ENCODE measurements at places on chromosomes 7 and 10.

DNA sequence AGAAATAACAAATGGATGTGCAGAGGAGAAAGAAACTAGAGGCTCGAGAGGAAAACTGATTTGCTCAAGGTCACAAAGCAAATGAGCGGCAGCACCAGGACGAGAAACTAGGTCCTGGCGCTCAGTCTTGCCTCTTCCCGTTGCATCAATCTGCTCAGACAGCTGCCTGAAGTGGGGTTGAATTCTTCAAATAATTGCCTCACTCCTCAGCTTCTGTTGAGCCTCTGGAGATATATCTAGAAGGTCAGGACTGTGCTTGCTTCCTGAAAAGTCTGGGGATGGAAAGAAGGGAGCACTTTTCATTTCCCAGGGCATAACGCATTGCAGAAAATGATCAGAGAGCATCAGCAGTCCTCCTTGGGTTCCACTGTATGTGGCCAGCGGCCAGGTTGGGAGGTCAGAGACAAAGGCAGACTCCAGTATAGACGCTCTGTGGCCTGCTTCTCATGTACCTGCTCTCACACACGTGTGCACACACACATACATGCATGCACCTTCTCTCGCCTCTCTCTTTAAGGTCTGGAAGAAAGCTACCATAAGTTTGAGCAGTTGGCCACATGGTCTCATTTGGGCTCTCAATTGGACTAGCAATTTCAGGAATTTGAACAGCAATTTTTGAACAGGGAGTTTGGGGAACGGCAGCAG is 83.7 kb upstream of the DUSP5 start:
- no peak for DNase-seq

DNA sequence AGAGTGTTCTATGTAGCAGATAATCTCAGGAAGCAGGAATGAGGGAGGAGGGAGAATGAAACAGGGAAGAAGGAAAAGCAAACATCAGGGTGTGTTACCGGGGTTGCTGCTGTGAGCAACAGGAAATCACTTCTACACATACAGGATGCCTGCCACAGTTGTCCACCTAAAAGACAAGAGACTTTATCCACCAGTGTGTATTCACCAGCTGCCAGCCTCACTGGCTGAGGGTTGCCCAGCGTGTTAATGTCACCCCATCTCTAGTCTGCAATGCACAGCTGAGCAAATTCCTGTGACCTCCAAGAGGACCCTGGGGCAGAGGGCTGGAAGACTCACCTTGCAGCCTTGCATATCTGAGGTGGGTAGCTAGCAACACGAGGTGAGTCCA is 183.7 kb downstream of the GPAM start:
- no peak for DNase-seq

- no peak for DNase-seq
These were observed 44.9 kb downstream of the MINDY3 start for GRCh38 chr10:15815242-15815885.

GRCh38 chr10:50618624-50619023 is 5.1 kb downstream of the SGMS1 start:
- DNase-seq: no peak

DNA sequence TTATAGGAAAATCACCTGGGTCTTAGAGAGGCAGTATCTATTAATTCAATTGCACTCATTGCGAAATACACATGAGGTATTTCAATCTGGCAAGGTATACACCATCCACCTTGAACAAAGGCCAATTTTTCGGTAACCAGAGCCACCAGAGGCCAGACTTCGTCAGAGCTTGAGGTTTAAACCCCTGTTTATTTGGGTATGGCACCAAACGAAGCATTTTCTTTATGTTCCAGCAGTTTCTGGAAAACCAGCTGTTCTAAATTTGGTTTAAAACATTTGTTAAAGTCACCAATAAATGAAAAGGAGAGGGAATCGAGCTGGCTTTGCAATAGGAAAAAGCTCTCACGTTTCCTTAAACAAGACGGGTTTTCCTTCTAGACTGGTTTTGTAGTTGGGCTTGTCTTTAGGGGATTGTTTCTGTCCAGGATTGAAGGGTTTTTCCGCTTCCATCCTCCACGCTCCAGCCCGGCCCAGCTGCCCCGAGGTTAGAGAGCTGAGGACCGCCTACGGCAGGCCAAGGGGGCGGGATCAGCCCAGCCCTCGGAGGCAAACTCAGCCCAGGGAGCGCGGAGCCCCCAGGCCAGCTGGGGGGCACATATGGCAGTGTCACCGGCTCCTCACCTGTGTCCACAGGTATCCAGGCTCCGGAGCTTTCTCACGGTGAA is 539.4 kb upstream of the MGMT start:
- DNase-seq: no peak

- no peak for DNase-seq
These were observed 39.5 kb downstream of the AGK start for GRCh38 chr7:141590666-141591065.

- no peak for DNase-seq
These were observed 53.7 kb upstream of the DOCK1 start for GRCh38 chr10:126851414-126852108.

DNA sequence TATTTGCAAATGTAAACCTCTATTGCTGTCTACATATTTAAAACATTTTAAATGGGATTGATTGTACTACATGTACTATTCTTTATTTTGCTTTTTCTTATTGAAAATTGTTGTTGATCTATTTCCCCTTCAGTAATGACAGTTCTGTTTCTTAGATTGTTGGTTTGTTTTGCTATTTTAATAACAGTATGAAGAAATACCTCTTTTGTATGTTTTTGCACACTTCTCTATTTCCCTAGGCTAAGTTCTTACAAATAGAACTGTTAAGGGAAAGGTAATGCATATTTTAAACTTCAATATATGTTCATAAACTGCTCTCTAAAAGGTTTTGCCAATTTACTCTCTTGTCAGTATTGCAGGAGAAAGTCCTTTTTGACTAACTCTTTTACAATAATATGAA is 195.0 kb upstream of the PRPS1L1 start:
- no peak for DNase-seq
